ENCODE measurements at places on chromosomes 12 and 14.

DNA sequence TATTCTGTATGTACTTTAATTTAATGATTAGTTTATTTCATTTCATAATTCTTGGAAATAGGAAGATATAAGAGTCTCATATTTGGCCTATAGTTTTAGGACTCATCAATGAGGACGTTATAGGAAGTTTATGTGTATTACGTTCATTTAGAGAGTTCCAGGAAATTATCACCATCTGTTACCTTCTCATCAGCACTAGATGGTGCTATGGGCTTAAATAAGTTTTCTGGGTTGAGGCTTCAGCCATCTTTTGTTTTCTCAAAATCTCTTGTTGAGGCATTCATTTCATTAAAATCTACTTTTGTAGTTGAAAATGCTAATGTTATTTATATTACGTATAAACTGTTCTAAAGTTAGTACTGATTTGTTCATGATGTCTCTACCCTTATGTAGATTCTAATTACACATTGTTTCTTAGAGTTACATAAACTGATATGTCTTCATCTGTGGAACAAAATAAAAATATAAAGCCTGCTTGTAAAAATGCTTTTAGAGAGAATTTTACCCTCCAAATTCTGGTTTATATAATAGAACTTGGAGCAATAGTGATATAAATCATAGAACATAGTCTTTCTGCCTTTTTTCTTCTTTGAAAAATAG, 89.2 kb downstream of the CFAP54 start:
- peak; percentile 60 for DNase-seq

GRCh38 chr12:84421103-84421502, 491.5 kb downstream of the SLC6A15 start:
- DNase-seq = no peak

- no peak for DNase-seq
Observed at GRCh38 chr12:115426732-115427131, 742.8 kb upstream of the TBX3 start.

- DNase-seq = no peak
Observed at GRCh38 chr14:67018720-67019119, 170.5 kb upstream of the GARIN2 start.

DNA sequence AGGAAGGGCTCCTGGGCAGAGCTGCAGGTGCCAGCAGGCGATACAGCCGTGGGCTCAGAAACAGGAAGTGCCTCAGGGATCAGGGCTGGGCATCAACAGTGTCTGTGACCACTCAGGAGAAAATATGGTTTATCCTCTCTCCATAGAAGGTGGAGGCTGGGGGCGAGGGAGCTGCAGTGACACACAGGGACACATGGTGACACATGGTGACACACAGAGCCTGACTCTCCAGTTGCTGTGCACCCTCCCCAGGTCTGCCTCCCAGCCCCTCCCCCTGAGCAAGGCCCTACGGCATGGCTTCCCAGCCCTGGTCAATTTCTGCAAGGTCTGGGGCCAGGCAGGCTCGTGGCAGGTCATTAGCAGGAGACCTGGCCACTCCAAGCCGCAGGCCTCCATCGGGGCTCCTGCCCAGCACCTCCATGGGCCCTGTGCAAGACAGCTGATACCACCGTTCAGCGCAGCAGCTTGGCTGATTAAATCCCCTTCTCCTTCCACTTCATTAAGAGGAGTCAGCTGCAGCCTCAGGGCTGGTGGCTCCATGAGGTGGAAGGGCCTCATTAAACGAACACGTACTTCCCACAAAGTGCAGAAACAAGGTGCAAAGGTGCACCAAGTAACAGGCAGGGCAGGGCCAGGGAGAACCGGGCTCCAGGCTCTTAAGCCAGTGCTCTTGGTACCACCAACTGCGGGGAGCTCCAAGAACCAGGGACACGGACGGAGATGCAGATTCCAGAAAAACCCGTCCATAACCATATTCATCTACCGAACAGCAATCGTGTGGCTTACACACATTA, 60.7 kb downstream of the CCNK start:
- no peak for DNase-seq
